COR-L47 (cell line): ENCODE measurements at places on chromosomes 2 and 18.

DNA sequence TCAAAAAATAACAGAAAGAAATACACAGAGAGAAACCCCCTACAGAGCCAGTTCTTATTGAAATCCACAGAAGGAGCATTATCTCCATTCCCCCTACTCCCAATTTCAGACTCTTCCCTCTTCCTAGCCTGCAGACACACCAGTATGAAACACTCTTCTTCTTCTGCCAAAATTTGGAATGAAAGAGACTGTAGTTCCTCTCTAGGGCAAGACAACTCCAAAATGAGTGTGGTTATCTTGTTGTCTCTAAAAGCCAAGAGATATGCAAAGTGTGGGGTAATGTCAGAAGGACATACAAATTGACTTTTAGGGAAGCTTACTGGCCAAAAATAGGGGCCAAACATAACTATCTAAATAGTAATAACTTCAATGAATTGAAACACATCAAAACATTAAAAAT lies 337.1 kb upstream of the SETBP1 start:
- no peak for DNase-seq

DNA sequence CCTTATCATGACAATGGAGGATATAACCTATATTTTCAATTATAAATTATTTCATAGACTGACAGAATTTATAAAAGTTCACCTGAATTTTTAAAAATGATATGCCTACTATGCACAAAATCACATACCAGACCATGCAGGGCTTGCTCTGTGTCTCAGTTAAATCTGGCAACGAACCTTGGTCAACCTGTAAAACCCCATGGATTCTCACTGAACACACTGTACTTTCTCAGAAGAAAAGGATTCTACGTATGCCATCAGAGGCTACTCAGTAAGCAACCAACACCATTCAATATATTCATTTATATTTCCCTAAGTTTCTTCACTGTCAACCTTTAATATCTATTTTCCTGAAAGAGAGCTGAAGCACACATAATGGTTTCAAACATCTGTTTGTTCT lies 52.4 kb downstream of the NRXN1 start:
- no peak for DNase-seq

DNA sequence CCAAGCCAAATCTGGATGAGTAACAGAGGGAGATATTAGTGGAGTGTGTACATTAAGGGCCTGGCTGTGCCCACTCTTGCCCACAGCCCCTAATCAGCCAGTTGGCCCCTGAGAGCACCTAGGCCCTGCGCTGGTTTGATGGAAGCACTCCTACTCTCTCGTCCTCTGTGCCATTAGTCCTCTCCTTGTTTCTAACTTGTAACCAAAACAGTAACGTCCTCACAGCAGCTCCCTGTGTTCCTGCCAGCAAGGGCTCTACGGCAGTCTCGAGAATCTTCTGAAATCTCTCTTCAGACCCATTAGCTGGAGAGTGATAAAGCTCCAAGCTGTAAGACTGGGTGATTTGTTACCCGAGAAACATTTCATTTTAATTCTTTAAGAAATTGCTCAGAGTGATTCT lies 76.1 kb downstream of the LRRC30 start:
- no peak for DNase-seq

DNA sequence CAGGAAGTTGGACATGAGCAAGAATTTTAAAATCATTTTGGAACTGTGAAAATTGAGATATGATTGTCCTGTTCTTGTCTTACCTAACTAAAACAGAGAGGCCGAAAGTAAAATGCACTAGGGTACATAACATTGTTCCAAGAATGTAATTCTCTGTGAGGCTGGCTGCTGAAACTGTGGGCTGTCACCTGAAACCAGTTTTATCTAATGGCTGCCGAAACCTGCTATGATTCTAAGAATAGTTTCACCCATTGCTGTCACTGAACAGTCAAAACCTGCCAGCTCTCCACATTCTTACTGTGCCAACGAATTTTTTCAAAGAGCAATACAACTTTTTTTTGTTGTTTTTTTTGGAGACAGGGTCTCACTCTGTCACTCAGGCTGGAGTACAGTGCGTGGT lies 119.3 kb upstream of the ZSWIM2 start:
- no peak for DNase-seq

GRCh38 chr2:74762789-74763188 lies 71.1 kb upstream of the HK2 start:
- no peak for DNase-seq

DNA sequence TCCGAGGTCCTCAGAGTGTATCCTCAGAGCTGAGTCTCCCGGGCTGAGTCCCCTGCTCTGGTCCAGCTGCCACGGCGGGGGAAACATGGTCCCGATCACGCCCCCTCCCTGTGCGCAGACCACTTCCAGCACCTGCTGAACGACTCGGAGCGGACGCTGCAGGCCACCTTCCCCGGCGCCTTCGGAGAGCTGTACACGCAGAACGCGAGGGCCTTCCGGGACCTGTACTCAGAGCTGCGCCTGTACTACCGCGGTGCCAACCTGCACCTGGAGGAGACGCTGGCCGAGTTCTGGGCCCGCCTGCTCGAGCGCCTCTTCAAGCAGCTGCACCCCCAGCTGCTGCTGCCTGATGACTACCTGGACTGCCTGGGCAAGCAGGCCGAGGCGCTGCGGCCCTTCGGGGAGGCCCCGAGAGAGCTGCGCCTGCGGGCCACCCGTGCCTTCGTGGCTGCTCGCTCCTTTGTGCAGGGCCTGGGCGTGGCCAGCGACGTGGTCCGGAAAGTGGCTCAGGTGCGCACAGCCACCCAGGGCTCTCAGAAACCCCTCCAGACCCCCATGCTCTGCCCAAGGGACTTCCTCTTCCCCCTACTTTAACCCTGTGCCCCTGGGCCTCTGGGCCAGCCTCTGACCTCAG lies 26.7 kb downstream of the GPC1 start:
- DNase-seq = no peak

- DNase-seq = peak; percentile 76
Observed at GRCh38 chr18:53380063-53380639, 844.3 kb downstream of the MBD2 start.

GRCh38 chr2:18154259-18154658 lies 275.8 kb downstream of the KCNS3 start:
- no peak for DNase-seq

DNA sequence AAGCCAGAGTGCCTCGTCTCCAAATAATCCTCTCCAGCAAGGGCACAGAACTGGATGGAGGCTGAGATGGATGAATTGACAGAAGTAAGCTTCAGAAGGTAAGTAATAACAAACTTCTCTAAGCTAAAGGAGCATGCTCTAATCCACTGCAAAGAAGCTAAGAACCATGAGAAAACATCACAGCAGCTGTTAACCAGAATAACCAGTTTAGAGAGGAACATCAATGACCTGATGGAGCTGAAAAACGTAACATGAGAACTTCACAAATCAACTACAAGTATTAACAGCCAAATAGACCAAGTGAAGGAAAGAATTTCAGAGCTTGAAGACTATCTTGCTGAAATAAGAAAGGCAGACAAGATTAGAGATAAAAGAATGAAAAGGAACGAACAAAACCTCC lies 32.3 kb downstream of the WDPCP start:
- DNase-seq = no peak

DNA sequence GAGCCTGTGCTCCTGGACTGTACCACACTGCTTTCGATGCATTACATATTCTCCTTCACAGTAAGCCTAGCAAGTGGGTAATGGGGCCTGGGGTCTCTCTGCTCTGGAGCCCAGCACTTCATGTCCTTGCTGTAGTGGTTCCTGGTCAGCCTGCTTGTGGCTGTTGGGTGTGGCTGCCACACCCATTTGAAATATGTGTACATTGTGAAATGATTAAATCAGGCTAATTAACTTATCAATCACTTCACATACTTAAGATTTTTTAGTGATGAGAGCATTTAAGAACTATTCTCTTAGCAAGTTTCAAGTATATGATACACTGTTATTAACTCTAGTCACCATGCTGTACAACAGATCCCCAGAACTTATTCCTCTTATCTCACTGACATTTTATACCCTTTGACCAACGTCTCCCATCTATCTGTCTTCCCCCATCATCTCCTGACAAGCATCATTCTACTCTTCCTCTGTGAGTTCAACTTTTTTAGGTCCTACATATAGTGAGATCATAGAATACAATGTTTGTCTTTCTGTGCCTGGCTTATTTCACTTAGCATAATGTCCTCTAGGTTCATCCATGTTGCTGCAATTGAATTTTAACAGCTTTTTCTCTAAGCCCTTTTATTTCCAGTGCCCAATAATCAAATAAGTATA lies 92.1 kb downstream of the LYPD6 start:
- no peak for DNase-seq

GRCh38 chr2:162967147-162967546 lies 128.6 kb upstream of the KCNH7 start:
- DNase-seq = peak; percentile 2

GRCh38 chr2:126990200-126990599 lies 91.5 kb downstream of the TEX51 start:
- DNase-seq = no peak

GRCh38 chr2:220072669-220073220 lies 445.3 kb downstream of the SLC4A3 start:
- no peak for DNase-seq

- no peak for DNase-seq
Observed at GRCh38 chr18:28109781-28110560, 67.0 kb downstream of the CDH2 start.

DNA sequence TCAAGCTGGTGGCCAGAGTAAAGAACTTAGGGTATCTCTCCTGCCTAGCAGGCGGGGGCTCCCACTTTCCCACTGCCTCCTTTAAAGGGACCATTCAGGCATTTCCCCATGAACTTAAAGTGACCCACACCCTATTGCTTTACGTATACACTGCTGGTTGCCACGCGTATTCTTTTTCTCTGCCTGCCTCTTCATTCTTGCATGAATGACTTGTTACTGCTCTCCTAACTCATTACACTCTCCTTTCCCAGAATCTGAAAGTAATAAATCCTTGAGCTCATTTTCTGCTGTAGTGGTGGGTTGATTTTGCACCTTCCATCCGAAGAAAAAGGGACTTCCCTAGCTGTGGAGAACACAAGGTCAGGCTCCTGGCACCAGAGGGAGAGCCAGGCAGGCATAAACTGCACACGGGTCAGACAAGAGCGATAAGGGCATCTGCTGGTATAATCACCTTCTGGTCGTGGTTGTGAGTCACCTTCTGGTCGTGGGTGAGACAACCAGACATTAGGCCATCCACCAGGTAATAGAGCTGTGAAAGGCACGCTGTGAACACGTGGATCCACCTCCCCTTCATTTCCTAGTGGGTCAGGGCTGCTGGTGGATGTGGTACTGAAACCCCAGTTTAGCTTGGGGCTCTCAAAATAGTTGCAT lies 950.3 kb downstream of the SOCS6 start:
- no peak for DNase-seq

GRCh38 chr2:207546822-207547221 lies 17.1 kb downstream of the CREB1 start:
- no peak for DNase-seq

GRCh38 chr2:69703189-69703588 lies 38.7 kb upstream of the ANXA4 start:
- no peak for DNase-seq

- no peak for DNase-seq
Observed at GRCh38 chr2:128215897-128216642, 102.6 kb downstream of the HS6ST1 start.

- no peak for DNase-seq
Observed at GRCh38 chr2:38153476-38154135, 77.7 kb upstream of the CYP1B1 start.

GRCh38 chr2:175206866-175207265 lies 25.4 kb upstream of the ATP5MC3 start:
- DNase-seq = no peak

- no peak for DNase-seq
Observed at GRCh38 chr2:205463466-205464025, 218.8 kb upstream of the NRP2 start.

GRCh38 chr2:203441463-203441862 lies 93.6 kb downstream of the RAPH1 start:
- DNase-seq = no peak

DNA sequence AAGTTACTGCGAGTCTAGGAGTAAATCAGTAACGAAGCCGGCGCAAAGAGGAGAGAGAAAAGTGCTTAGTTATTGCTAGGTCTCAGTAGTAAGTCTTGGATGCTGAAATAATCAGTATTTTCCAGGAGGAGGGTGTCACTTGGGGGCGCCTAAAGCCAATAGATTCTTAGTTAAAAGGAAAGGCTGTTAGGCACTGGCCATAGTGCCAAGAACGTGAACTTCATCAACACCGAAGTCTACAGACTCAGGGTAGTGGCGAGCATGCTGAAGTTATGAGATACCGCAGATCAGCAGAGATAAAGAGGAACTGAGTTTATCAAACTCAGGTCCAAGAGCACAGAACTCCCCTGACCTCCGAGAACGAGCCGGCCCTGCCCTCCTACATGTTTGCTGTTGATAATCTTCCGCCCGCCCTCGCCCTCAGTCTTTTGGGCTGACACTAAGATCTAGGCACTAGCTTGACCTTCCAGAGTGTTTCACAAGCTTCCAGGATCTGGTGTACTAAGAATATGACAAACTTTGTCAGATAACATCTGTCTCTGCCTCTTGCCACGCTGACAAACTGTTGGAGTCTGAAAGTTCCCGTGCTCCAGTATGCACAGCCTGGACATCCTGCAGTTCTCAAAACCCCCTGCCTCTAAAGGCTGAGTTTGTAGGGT lies 49.2 kb downstream of the CYB5A start:
- peak; percentile 10 for DNase-seq

DNA sequence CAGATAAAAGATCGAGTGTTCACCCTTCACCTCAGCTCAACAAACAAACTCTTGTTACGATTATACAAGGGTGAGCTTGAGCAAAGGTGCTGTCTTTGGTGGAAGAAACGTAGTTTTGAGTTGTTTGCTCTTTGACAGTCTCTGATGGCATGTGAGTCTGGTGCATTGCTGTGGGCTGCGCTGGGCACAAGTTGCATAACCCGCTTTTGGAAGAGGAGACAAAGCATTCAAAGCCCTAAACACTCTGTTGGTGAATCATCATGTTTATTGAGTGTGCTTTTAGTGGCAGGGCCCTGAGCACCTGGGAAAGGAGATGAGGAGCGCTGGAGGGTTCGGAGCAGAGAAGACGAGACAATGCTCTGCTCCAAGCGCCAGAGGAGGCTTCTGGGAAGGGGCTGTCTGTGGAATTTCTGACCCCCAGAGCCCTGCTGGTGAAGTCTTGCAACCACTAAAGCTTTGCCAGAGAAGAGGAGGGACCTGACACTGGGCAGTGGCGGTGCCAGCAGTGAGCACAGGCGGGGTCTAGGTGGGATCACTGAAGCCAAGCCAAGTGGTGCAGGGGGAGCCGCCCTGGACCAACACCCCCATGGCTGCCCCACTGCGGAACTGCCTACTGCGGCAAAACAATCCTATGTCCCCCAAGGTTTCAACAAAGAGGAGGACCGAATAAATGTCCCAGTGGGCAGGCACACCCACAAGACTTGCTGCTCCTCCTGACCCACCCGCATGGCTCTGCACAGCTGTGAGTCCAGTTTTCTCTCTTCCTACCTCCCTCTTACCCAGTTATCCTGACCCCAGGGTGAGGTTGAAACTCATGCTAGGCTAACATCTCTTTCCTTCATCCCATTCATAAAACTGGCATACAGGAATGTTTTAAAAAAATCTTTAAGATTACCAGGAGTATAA lies 64.0 kb downstream of the TNFRSF11A start:
- no peak for DNase-seq

- DNase-seq = no peak
Observed at GRCh38 chr2:62292190-62292589, 96.3 kb downstream of the B3GNT2 start.

GRCh38 chr18:55275039-55275901 lies 312.7 kb downstream of the TCF4 start:
- DNase-seq = peak; percentile 14

GRCh38 chr18:76922107-76922506 lies 99.8 kb downstream of the ZNF236 start:
- peak; percentile 77 for DNase-seq

- no peak for DNase-seq
Observed at GRCh38 chr18:80202264-80202998, 44.9 kb downstream of the PARD6G start.
